Left kidney (tissue), 8 donors: ENCODE measurements at places on chromosomes 1 and 21. TPM values are rescaled to one million over a fixed set of nuclear protein-coding genes. Genes with fewer than 3 reads are reported as not detected.

VAV3 gene
- polyA plus RNA-seq: 136 TPM

AMY1B gene
- not detected for polyA plus RNA-seq

PCAT6 gene
- 2.9 TPM for polyA plus RNA-seq

SEC16B gene
- polyA plus RNA-seq: 4.1 TPM

TEX38 gene
- 0.62 TPM for polyA plus RNA-seq

CYP4Z1 gene
- polyA plus RNA-seq: 0.52 TPM

DLGAP3 gene
- 1.9 TPM for polyA plus RNA-seq

SRSF11 gene
- 553 TPM for polyA plus RNA-seq

GRCh38 chr1:69451196-69451595, 116.5 kb upstream of the LRRC7 start:
- no peak for DNase-seq

DNA sequence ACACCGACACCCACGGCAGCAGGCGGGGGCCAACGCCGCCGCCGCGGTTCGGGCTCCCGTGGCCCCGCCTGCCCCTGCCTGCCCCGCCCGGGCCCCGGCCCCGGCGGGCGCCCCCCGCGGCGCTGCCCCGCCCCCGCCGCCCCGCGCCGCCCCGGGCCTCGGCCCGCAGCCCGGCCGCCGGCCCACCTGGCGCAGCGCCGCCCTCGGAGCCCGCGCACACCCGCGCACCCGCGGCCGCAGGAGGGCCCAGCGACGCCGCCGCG, at the start of gene WNT3A:
TSS of gene WNT3A (plus strand) at position 213 of the 263 bp plus-strand sequence. CDS start 131 bp downstream, outside the sequence.
- DNase-seq: no peak

DNA sequence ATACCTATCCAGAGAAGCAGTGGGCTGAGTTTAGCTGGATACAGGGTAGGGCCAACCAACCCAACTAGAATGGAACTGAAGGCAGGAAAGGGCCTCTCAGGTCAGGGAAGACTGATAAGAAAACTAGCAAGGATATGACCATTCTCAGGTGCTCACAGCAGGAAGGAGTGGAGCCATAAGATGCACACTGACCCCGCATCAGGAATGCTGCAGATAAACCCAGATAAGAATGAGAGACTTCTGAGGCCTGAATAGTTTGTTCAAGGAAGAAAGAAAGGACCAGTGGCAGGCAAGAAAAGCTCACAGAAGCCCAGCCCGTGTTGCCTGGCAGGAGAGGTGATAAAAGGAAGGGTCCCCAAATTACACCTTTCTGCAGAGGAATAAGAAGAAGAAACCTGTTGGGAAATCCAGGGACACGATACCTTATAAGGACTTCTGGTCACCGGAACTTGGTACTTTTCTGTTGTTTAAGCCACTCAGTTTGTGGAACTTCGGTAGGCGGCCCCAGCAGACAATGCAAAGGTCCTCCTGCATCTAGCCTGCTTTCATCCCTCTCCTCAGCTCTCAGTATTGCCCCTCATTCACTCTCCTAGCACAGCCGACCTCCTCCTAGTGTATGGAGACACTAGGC, 58.9 kb downstream of the ATP1A1 start:
- DNase-seq: no peak

- DNase-seq: no peak
Observed at GRCh38 chr1:229440851-229441537, 7.1 kb upstream of the ACTA1 start.

DNA sequence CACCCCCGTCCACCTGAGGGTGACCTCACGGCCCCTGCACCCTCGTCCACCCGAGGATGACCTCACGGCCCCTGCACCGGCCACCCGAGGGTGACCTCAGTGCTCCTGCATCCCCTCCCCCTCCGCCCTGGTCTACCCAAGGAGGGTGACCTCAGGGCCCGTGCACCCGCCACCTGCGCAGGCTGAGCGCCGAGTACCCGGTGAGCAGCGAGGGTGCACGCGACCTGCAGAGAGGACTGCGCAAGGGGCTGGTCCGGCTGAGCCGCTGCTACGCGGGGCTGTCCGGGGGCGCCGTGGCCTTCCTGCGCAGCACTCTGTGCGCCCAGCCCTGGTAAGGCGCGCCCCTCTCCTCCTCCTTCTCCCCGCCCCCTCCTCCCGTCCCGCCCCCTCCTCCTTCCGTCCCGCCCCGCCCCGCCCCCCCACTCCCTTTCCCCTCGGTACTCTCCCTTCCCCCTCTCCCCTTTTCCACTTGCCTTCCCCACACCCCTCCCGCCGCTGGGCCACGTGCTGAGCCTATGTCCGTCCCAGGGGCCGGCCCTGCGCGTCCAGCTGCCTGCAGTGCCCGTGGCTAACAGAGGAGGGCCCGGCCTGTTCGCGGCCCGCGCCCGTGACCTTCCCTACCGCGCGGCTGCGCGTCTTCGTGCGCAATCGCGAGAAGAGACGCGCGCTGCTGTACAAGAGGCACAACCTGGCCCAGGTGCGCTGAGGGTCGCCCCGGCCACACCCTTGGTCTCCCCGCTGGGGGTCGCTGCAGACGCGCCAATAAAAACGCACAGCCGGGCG, 28.4 kb downstream of the TRIM11 start:
- DNase-seq: peak; percentile 74

GRCh38 chr1:200262326-200262965, 147.4 kb downstream of the ZNF281 start:
- DNase-seq: no peak

GRCh38 chr1:163144418-163144817, 58.3 kb downstream of the RGS5 start:
- no peak for DNase-seq

DNA sequence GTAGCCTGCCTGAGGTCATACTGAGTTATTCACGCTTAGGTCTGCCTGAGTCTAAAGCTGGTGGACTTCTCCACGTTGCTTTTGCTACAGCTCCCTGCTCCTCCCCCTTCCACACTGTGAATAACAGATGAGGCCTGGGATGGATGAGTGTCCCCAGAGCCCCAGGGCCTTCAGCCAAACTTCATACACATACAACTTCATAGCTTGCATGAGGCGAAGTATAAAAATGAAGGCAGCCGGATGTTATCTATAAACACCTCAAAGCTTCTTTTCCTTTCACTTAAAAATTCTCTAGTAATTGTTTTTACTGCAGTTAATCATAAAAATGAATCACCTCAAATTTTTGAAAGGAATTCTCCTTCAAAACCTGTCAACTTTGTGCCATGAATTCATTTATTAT, 70.2 kb downstream of the DAB1 start:
- DNase-seq: no peak

GRCh38 chr1:6241887-6242740, 1.9 kb upstream of the HES3 start:
- no peak for DNase-seq

DNA sequence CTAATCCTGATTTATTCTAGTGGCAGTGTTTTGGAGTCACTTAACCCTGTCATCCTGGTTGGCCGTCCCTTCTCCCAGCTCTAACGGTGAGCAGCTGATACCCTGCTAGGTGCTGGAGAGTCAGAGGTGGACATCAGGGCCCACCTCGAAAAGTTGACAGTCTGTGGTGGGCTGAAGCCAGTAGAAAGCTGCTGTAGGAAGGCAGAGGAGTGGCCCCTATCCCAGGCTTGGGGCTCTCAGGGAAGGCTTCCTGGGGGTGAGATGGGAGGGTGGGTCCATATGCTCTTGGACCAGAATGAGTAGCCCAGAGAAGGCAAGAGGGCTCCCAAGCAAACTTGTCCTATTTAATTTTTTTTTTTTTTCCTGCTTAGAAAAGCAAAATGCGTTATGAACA, 475 bp upstream of the RPL5 start:
- no peak for DNase-seq

- no peak for DNase-seq
Observed at GRCh38 chr1:83734420-83734819, 264.5 kb downstream of the TTLL7 start.

GRCh38 chr1:223515421-223515820, 122.2 kb downstream of the CCDC185 start:
- no peak for DNase-seq
